ENCODE measurements at places on chromosomes 2 and 18.

DNA sequence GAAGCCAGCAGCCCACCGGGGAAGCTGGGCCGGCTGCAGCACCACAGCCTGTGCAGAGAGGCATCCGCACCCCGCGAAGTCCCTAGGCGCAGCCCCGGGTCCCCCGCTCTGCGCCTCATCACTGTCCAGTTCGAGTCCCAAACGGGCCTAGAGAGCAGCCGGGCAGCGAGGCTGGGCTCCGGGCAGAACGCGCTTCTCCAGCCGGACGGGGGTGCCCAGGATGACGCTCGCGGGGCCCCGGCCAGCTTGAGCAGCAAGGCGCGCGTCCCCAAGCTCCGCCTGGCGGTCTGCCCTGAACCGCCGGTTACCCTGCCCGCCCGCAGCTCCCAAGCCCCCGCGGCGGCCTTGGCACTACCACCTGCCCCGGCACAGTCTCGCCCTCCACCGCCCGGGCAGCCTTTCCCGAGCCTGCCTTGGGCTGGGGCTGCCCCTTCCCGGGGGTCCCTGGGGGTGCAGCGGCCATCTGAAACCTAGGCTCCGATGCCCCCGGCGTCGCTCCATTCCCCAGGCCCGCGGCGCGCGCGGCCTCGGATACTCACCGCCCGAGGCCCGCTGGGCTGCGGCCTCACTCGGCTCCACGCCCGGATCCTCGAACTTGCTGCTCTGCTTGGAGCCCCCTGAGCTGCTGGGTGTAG, 591 bp downstream of the SLC16A14 start:
- no peak for DNase-seq

DNA sequence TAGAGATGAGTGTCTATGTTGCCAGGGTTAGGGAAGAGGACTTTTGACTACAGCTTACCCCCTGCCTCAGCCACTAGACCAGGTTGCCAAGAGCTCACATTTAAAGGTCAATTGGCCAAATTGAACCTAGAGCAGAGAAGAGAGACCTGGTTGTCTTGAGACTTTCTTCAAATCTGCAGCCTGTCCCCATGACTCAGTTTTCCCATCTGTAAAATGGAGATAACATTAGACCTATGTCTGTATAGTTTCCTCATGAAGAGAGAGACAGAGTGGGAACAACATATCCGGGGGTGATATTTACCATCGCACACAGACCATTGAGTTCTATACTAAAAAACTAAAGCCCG, 1.6 kb upstream of the LIPG start:
- DNase-seq: no peak

GRCh38 chr2:3641181-3641580, 16.8 kb upstream of the ALLC start:
- no peak for DNase-seq

- no peak for DNase-seq
Measured at GRCh38 chr2:166239548-166239947, 111.7 kb upstream of the SCN1A start.

GRCh38 chr2:189162566-189162965, 17.0 kb downstream of the COL5A2 start:
- no peak for DNase-seq

Measured in activated naive CD8-positive, alpha-beta T cell treated with anti-CD3 and anti-CD28 coated beads, Interleukin-2, amount 50 U/mL, for 16 hours (primary cell).